ENCODE measurements at places on chromosomes 13 and 19.

GRCh38 chr19:1018393-1018792, 2.5 kb downstream of the TMEM259 start:
- no peak for DNase-seq

DNA sequence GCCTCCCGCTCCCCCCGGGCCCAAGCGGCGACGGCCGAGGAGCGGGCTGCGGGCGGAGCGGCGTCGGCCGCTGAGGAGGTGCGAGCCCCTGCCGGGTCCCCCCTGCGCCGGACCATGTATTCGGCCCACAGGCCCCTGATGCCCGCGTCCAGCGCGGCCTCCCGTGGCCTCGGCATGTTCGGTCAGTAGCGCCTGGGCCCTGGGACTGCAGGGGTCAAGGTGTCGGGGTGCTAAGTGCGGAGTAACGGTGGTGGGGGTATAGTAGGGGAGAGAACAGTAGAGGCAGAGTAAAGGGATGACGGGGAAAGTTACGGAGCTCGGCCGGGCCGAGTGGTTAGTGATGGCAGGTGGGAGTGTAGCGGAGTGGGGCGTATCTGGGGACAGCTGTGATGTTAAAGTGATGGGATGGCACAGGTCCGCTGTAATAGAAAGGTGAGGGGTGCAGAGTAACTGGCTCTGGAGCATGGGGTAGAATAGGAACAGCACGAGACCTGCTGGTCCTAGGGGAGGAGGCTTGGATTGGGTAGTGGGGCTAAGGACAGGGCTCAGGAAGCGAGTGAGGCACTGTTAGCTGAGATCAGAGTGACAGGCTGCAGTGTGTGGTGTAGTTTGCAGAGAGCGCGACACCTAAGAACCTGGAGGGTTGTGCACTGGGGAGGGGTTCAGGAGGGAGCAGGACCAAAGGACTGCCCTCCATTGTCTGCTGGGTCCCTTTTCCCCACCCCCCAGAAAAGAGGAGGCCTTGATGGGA, 15.7 kb downstream of the CIC start:
- no peak for DNase-seq

- no peak for DNase-seq
Measured at GRCh38 chr13:110232142-110232541, 74.8 kb downstream of the COL4A1 start.

GRCh38 chr13:39257642-39258041, 219.4 kb downstream of the NHLRC3 start:
- no peak for DNase-seq

- no peak for DNase-seq
Measured at GRCh38 chr19:48102870-48103751, 7.5 kb downstream of the PLA2G4C start.

DNA sequence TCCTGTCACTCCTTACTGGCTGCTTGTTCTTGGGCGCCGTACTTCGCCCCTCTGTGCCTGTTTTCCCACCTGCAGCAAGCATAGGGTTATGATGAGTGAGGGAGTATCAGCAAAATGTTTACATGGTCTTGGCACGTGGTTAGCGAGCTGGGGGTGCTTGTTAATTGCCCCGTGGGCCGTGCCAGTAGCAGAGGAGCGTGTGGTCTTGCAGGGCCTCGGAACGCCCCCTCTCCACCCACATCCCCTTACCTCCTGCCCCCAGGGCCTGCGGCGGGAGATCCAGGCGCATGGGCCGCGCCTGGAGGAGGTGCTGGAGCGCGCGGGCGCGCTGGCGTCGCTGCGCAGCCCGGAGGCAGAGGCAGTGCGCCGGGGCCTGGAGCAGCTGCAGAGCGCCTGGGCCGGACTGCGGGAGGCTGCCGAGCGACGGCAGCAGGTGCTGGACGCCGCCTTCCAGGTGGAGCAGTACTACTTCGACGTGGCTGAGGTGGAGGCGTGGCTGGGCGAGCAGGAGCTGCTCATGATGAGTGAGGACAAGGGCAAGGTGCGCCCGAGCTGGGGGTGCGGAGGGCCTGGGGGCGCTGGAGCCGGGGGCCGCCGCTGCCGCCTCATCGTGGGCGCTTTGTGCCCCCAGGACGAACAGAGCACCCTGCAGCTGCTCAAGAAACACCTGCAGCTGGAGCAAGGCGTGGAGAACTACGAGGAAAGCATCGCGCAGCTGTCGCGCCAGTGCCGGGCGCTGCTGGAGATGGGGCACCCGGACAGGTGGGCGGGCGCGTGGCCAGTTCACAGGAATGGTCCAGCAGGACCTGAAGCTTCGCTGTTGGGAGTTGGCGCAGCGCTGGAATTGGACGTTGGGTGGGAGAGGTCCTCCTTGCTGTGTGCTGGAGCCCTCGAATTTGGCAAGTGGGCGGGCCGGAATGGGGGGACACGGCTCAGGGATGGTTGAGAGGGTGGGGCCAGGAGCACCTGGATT, 22.5 kb upstream of the SHKBP1 start:
- no peak for DNase-seq

GRCh38 chr19:49415810-49416200, 7.4 kb downstream of the PTH2 start:
- no peak for DNase-seq

DNA sequence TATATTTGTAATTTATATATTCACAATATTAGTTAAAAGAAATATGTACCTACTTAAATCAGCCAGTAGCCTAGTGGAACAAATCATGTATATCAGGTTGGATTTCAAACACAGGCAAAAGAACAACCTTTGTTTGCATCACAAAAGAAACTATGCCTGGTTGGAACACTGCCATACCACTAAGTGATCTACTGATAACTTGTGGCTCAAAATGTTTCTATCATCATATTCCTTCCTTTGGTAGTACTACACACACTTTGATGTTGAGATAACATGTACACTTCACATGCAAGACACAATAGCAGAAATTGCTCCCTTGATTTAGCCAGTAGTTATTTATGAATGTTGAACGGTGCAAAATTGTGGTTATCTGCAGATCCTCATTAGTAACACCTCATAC, 146.0 kb upstream of the GPC6 start:
- DNase-seq: no peak

GRCh38 chr13:40116008-40116407, 460.5 kb downstream of the COG6 start:
- DNase-seq: peak; percentile 38

- DNase-seq: peak; percentile 52
Measured at GRCh38 chr19:55640577-55641425, at the start of gene ZNF580. ZNF580 (plus strand) TSS chr19:55641002; CDS start chr19:55642509, 1,507 bp downstream.

DNA sequence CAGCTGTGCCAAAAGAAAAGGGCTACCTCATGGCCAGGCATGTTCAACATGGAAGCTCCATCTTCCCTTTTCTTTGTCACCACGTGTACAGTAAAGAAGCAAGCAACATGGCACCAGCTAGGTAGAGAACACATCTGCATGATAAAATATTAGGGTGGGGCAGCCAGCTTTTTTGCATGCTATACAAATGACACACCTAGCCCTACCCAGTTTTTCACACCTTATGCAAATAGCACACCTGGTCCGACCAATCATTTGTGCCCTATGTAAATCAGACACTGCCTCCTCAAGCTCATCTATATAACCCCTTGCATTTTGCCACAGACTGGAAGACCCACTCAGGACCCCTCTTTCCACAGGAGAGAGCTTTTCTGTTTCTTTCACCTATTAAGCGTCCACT, 85.5 kb downstream of the STOML3 start:
- DNase-seq: no peak

GRCh38 chr13:111540486-111540885, 220.0 kb downstream of the TEX29 start:
- DNase-seq: no peak

DNA sequence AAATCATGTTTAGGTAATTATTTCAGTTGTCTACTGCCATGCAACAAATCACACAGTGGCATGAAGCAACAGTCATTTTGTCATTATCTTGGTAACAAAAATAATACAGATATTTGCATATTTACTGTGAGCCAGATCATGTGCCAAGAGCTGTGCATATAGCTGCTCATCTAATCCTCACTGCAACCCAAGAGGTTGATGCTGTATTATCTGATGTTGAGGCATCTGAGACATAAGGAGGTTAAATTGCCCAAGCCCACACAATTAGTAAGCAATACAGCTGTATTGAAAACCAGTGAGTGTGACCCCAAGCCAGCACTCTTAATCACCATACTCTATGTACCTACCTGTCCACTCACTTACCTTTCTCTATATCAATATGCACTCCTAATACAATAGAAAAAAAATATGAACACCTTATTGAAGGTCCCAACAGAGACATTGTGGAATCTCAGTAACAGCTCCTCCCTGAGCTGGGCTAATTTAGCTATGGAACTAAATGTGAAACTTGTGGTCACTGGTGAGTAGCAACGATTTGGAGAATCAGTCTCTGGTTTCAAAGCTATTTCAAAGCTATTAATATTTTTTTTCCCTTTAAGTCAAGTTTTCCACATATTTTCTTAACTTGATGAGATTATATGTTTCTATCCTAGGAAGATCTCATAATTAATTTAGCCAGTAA, 185.2 kb downstream of the KLF12 start:
- no peak for DNase-seq

GRCh38 chr13:30864433-30865122, 41.5 kb upstream of the MEDAG start:
- no peak for DNase-seq

All from CD4-positive, alpha-beta T cell treated with Interferon gamma for 1 hour (primary cell).